ENCODE measurements at places on chromosomes 2 and 18.

DNA sequence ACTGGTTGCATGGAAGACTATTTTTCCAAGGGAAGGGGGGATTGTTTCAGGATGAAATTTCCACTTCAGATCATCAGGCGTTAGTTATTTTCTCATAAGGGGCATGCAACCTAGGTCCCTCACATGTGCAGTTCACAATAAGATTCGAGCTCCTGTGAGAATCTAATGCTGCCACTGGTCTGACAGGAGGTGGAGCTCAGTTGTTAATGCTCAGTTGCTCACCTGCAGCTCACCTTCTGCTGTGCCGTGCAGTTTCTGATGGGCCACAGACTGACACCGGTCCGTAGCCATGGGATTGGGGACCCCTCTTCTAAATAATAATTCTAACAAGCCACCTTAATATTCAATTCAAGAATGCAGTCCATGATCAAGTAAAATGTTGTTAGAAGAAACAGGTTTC lies 34.9 kb downstream of the PLCL1 start:
- no peak for DNase-seq

GRCh38 chr2:226440127-226440918 lies 359.3 kb downstream of the IRS1 start:
- no peak for DNase-seq

GRCh38 chr18:79064228-79064627 lies 5.0 kb upstream of the ATP9B start:
- no peak for DNase-seq

DNA sequence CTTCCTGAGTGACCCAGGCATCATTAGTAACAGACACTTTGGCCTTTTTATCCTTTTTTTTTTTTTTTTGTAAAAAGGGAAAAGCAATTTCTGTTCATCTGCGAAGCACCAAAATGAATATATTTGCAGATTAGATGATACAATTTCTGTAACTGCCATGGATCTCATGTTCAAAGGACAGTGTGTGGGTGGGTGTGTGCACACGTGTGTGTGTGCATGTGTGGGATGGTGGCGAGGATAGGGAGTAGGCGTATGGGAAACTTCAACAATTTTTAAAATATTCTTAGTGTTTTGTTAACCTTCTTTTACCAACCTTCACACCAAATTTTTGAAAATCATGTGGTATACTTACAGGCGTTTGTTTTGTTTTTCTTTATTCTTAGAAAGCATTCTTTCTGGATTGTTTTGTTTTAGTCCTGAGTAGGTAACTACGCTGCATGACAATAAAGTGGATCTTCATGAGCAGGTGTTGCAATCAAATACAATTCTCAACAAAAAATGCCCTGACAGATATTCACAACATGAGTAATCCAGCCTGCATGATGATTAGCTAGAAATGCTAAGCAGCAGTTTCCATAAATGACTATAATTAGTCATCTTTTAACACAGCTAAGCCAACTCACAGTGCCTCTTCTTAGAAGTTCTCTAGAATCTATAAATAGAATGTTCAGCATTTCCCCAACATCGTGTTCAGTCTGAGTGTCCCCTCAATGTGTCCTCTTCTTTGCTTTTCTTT lies 53.5 kb upstream of the RMDN2 start:
- DNase-seq = no peak

DNA sequence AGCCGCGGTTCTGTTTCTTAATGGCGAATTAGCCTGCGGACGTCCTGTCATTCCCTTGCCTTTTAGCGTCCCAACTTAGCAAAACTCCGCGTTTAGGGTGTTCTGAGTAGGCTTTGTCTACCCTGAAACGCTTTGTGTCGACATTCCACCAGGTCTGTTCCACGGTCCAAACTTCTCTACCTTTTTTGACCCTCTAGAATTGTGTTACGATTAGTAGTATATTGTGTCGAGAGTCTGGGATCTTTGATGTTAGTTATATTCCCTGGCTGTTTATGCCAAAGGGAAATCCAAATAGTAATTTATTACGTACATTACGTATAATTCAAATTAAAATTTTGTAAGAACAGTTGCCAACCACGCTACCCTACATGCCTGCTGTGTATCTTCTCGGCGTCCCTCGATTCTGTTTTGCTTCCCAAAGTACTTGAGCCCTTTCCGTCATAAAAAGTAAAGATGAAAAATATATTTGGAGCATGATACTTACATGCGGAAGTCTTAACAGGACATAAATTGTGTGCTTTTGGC lies 495 bp upstream of the TTC32 start:
- no peak for DNase-seq

All from cortex of kidney (tissue), 1 donor.